ENCODE measurements at places on chromosomes 4 and X. TPM values are rescaled to one million over a fixed set of nuclear protein-coding genes. Genes with fewer than 3 reads are reported as not detected.

PCYT1B gene
- total RNA-seq, result 3.5 TPM

ZNF630 gene
- total RNA-seq, result 2.7 TPM

RTL5 gene
- total RNA-seq, result 0.08 TPM

PAGE4 gene
- not detected for total RNA-seq

HSFX1 gene
- total RNA-seq, result 0.35 TPM

INPP4B gene
- total RNA-seq, result 26.6 TPM

PAGE5 gene
- total RNA-seq, result not detected

CAMK2D gene
- total RNA-seq, result 42.9 TPM

GRCh38 chrX:153527208-153527607, 9.8 kb downstream of the ATP2B3 start:
- no peak overlapping the region for H3K27ac ChIP-seq
- H3K27me3 ChIP-seq, result no peaks in the 10 kb centered on the region
- no peaks in the 10 kb centered on the region for H3K36me3 ChIP-seq
- DNase-seq, result no peak

- H3K4me3 ChIP-seq, result no peak overlapping the region
- H3K27ac ChIP-seq, result no peak overlapping the region
- no peaks in the 10 kb centered on the region for H3K36me3 ChIP-seq
- no peaks in the 10 kb centered on the region for H3K27me3 ChIP-seq
Measured at GRCh38 chr4:183403961-183404360, 40.5 kb upstream of the CDKN2AIP start.

- no peak overlapping the region for H3K27ac ChIP-seq
- no peaks in the 10 kb centered on the region for H3K36me3 ChIP-seq
- DNase-seq, result no peak
- H3K27me3 ChIP-seq, result no peaks in the 10 kb centered on the region
Measured at GRCh38 chr4:183733181-183733580, 74.1 kb downstream of the TRAPPC11 start.

- no peaks in the 10 kb centered on the region for H3K36me3 ChIP-seq
- H3K27ac ChIP-seq, result no peak overlapping the region
- no peak for DNase-seq
Measured at GRCh38 chrX:20680998-20681397, 414.3 kb upstream of the RPS6KA3 start.

DNA sequence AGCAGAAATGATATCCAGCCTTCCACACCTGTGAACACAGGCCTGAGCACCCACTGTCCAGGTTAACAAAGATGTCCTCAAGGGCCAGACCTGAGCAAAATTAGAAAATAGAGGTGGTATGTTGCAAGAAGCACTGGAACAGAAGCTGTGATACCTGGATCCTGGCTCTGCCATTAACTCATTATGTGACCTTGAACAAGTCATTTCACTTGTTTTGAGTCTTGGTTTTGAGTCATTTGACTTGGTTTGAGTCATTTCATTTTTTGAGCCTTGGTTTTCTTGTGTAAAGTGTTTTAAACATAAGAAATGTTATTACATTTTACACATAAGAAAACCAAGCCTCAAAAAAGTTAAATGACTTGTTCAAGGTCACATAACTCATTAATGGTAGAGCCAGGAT, 2.9 kb upstream of the NWD2 start:
- no peaks in the 10 kb centered on the region for H3K36me3 ChIP-seq
- no peak for DNase-seq
- no peak overlapping the region for H3K27ac ChIP-seq
- peaks cover 18% of the 10 kb centered on the region for H3K4me1 ChIP-seq
- no peaks in the 10 kb centered on the region for H3K27me3 ChIP-seq
- H3K4me3 ChIP-seq, result no peak overlapping the region

DNA sequence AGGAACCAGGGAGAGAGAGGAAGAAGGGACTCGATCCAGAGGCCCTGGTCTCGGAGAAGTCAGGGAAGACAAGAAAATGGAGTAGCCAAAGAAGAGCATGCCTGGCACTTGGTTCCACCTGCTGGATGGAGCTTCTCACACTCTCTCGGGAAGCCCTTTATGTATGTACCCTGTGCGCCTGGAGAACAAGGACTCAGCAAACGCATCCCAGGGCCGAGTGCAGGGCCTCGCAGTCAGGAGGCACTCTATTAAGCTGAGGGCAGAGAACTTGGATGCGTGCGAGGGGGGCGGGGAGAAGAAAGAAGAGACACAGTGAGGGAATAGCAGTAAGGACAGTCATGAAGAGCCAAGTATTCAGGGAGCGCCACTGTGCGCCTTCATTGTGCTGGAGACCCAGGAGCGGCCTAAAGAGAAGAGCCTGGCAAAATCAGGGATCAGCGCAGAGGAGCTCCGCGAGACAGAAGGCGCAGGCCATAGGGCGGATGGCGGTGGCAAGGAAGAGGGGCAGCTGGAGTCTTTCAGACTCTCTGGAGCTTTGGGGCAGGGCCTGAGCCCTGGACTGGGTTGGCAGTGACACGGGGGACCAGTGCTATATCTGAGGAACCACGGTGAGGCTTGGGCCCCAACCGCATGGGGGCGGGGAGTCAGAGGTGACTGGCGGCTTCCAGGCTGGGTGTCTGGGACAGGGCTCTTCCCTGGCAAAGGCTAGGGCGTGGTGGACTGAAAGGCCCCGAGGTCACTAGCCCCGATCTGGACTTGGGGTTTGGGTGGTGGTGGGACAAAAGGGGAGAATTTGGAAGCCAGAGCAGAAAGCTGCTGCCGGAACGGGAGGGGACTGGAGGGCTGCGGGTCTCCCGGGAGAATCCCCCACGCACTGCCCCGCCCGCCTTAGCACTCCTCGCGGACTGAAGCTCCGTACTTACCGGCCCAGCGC, 1.9 kb upstream of the SEPTIN6 start:
- H3K4me3 ChIP-seq, result no peak overlapping the region
- H3K27me3 ChIP-seq, result no peaks in the 10 kb centered on the region
- H3K36me3 ChIP-seq, result no peaks in the 10 kb centered on the region
- H3K27ac ChIP-seq, result no peak overlapping the region

DNA sequence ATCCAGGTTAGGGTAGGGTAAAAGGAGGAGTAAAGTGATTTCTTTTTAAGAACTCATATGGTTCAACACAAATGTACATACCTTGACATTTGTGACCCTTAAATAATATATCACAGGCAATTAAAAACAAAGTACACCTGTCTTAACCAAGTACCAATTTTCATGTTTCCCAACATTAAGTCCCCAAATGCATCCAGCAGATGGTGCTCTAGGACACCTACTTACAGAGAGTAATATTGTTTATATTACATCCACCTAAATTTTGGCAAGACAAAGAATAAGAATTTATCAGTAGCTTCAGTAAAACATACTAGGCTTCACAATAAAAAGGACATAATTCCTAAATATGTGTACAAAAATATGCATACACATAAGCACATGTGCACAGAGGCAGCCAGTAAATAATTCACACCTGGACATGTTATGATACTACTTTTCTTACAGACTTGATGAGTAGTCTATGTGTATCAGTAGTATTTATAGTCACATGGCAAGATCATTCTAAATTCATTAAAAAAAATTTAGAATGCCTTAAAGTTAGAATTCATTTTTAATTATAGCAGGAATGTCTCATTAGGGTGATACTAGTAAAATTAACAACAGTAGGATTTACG, 219.7 kb downstream of the DCLK2 start:
- no peaks in the 10 kb centered on the region for H3K4me1 ChIP-seq
- DNase-seq, result no peak
- no peaks in the 10 kb centered on the region for H3K27me3 ChIP-seq
- no peaks in the 10 kb centered on the region for H3K36me3 ChIP-seq
- no peak overlapping the region for H3K27ac ChIP-seq

Data from esophagus squamous epithelium (tissue), 5 donors.